Activated CD4-positive, CD25-positive, alpha-beta regulatory T cell treated with anti-CD3 and anti-CD28 coated beads, Interleukin-2, amount 50 U/mL, for 72 hours (primary cell): ENCODE measurements at places on chromosomes 3 and 15.
A peak's percentile ranks its signal among the peaks of the same experiment; 100 is the strongest.

- no peak for DNase-seq
These were observed 1.5 kb upstream of the ITIH1 start for GRCh38 chr3:52775877-52776276.

DNA sequence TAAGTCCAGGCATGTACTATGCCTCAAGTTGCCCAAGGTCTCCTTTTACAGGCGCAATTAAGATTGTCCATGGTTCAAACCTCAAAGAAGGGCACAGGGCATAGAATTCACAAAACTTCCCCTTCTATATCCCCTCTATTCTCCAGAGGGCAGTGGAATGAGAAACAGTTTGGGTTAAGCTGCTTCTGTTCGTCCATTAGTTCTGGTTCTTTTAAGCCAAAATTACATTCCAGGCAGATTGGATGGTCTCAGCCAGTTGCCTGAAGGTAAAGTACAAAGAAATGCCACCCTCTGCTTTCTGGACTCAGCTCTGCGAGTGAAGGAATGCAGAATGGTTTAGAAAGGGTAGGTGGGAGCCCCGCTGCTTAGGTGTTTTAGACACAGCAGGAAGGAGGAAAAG is 200.7 kb downstream of the GREM1 start:
- no peak for DNase-seq

DNA sequence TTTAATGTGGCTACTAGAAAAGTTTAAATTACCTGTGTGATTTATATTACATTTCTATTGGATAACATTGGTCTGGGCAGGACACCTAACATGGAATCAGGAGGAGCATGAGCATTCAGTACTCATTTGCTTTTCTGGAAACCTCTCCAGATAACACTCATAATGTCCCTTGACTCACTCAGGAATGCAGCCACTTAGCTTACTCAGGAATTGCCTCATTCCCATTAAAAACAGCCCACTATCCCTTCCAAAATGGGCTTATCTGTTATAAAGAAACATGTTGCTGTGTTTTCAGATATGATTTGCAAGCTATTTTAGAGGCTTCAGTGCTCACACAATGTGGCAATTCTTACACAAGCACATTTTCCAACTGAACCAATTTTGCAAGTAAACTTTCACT is 17.1 kb downstream of the GBE1 start:
- no peak for DNase-seq

- DNase-seq = no peak
These were observed 4.0 kb downstream of the CCDC9B start for GRCh38 chr15:40336744-40337122.

GRCh38 chr3:135097276-135097946 is 302.4 kb downstream of the EPHB1 start:
- no peak for DNase-seq

DNA sequence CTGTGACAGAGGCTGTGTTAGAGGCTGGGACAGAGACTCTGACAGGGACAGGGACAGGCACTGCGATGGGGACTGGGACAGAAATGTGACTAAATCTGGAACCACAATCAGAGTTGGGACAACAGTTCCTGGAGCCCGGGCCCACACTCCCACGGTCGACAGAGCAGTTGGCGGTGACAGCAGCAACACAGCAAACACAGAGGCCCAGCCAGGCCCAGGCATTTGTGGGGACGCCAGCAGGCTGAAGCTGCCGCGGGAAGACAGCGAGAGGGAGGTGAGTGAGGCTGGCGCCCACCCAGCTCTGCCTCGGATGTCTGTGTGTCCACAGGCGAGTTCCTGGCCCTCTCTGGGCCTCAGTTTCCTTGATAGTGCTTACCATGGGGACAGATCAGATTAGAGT is 9.3 kb upstream of the HCN4 start:
- DNase-seq = no peak

GRCh38 chr15:98743177-98743576 is 94.8 kb downstream of the IGF1R start:
- no peak for DNase-seq

- no peak for DNase-seq
These were observed 666.5 kb downstream of the SQOR start for GRCh38 chr15:46301291-46301690.

- no peak for DNase-seq
These were observed 45.0 kb downstream of the ACAN start for GRCh38 chr15:88848203-88848602.

DNA sequence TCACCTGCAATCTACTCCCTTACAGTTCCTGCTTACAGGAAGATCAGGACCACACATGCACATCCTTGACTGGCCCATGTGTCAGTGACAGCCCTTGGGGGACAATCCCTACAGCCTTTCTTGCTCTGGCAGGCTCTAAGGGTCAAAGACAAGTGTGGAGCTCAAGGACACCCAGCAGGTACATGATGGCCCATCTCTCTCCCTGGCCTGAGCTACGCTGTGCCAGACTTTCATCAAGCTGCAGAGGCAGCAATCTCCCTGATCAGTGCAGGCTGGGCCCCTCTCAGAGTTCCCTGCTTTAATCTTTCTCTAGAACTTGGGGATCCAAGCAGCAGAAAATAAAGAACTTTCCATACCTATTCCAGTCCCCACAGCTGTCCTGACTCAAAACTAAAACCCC is 2.6 kb downstream of the SEMA7A start:
- DNase-seq = no peak

DNA sequence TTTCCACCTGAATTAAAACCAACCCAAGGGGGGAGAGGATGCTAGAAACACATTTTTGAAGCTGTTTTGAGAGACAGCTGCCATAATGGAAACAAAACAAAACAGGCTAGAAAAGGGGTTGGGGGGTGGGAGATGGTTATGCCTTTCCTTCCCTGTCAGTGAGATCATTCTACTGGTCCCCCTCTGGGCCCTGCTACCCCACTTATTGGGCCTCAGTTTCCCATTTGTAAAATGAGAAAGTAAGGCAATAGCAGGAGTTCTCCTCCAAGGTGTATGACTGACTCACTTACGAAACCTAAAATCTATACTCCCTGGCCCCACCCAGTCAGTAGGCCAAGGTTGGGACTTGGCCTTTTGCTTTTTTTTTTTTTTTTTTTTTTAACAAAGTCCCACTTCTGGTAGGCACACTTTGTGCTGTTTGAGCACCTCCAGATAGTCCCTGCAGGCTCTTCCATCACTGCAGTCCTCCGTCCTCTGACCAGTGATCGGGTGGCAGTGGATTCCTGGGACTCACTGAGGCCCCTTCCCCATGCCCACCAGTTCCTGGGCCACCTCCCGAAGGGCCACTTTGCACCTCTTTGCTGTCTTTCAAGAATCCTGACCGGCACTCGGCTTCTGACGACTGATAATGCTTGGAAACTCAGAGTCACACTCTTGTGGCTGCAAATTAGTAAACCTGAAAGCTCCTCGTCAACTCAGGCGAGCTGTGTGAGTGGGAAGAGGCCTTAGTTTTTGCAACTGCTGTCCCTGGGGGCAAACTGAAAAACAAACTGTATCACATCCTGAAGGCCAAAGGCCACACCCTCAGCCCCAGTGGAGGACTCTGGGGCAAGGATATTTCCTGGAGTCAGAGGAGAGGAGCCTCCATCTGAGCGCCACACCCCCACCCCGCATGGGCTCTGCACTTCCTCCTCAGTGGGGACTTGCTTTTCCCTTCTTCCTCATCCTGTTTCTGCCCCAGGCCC is 6.7 kb upstream of the PSTPIP1 start:
- DNase-seq = peak; percentile 50

DNA sequence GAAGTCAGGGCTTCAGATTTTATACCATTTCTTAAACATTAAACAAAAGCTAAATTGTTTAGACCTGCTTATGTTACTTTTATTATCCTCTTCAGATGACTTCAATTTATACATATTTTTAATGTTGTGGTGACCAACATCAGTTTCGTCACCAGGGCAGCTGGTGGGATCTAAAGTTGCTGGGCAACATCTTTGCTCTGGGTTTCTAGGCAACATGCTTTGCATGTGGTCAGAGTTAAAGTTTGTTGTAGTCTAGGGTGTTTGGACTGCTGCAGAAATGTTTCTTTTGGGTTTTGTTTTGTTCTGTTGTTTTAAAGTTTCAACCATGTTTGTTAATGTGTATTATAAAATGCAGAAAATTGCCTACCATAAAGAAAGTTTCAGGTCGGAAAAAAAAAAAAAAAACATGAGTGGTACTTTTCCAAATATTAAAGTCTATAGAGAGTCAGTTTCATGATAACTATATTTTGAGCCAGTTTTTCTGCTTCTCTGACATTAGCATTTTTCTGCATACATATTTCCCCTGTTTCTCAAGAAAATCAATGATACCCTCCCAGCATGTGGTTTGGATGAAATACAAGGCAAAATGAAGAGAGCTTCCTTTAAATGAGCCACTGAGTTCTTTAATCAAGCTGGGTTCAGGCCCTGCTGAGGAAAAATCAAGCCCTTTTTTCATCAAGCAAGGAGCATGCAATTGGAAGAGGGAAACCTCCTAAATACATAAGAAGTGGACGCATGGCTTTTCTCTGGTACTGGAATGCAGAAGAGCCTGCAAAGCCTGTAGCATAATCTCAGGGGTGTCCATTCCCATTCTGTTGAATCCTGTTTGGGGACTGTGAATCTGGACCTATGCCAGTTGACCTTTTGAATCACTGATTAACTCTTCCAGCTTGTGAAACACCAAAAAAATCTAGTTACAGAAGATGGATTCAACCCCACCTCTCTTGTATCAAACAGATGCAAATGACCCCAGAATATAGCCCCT is 35.0 kb upstream of the VGLL3 start:
- no peak for DNase-seq

GRCh38 chr3:170734043-170734734 is 135.8 kb downstream of the RPL22L1 start:
- no peak for DNase-seq

- DNase-seq = no peak
These were observed 128.9 kb downstream of the MCTP2 start for GRCh38 chr15:94360251-94360685.

GRCh38 chr3:150114873-150115540 is 144.3 kb upstream of the PFN2 start:
- DNase-seq = no peak

DNA sequence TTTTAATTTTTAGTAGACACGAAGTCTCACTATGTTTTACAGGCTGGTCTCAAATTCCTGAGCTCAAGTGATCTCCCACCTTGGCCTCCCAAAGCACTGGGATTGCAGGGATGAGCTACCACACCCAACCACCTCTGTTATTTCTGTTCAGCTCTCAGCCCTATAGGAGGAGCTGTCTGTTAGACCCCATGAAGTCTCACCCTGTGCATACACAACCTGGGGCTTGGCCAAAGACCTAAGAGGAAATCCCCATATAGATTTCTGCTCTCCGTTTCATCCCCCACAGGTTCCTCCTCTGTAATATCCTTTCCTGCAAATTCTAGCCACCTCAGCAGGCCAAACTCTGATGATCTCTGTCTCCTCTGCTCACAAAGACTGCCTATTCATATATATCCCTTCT is 56.6 kb upstream of the CTDSPL2 start:
- DNase-seq = no peak

DNA sequence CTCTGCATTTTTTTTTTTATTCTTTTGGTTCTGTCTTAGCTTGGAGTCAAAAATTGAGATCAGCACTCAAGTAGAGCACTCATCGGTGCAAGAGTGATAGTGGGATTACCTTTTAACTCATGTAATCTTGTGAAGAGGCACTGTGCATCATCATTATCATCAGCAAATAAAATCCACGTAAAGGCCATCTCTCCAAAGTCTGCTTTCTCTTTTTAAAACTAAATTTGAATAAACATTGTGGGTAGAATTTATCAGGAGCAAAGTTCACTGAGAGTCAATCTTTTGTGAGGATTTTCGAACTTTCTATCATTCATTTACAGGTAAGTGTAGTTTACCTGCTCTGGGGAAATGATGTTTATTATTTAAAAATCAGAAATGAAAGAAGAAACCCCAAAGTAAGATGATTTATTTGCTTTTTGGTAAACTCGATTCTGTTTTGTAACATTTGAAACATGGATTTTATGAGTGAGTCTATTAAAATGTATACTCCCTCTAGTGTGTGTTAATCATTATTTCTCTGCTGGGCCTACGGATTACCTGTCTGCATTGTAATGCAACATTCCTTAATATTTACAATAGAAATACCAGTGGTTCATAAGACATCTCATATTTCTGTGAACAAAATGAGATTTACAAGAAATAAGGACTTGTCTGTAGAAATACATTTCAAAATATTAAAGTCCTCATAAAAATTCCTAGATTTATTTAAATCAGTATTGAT is 327.7 kb upstream of the NAALADL2 start:
- DNase-seq = no peak

DNA sequence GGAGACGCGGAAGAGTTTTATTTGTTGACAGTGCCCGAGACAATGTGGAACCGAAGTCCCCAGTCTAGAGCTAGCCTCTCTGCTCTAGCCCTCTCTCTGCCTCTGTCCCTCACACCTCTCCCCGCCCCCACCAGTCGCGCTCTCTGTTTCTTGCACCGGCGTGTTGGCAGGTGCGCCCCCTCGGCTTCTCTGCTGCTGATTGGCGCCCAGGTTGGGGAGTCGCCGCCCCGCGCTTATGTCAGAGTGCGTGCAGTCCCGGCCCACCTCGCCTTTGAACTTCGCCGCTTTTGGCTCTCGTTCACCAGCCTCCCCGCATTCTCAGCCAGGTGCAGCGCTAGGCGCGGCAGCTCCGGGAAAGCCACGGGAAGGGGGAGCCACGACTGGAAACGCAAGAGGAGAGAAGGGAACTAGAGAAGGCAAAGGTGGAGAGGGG is at the start of gene SOX14:
Gene SOX14 (plus strand): TSS at position 315 of the 433 bp plus-strand sequence. CDS start 470 bp downstream, outside the sequence.
- no peak for DNase-seq

GRCh38 chr15:41735046-41735445 is 39.2 kb upstream of the MAPKBP1 start:
- no peak for DNase-seq

- no peak for DNase-seq
These were observed 4.4 kb downstream of the TMOD2 start for GRCh38 chr15:51755790-51756189.

- DNase-seq = peak; percentile 56
These were observed 24.7 kb downstream of the GPR15 start for GRCh38 chr3:98556164-98557130.

DNA sequence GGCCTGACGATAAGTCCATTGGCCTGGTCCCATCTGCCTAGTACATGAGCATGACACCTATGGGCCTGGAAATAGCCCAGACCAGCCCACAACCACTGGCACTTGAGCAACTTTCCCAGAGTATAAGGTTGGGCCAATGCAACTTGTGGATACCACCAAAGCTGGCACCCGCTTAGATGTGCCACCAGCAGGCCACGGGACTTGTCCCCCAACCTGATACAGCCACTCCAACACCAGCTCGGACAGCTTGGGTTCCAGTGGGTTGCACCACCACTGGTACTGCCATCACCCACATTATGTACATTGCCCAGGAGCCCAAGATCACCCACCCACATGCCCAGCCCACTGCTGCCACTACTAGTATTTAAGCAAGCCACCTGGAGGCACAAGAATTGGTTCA is 381.2 kb downstream of the GBE1 start:
- no peak for DNase-seq
